ENCODE measurements at places on chromosomes 5 and 9.

DNA sequence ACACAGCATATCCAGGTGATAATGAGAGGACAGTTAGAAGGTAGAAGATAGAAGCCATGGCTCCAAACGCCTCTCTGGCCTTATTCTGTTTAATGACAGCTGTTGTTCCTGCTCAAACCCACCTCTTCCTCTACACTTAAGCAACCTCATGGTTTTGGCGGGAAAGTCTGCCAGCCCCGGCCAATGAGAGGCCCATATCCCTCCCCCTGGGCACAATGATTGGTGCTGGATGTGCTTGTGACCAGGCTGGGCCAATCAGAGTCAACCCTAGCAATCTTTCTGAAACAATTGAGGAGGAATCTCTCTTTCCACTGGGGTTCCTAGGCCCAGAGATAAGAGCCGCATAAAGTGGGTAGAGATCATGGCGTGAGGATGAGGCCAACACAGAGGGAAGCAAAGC is 4.8 kb upstream of the GFI1B start:
- DNase-seq, result no peak

DNA sequence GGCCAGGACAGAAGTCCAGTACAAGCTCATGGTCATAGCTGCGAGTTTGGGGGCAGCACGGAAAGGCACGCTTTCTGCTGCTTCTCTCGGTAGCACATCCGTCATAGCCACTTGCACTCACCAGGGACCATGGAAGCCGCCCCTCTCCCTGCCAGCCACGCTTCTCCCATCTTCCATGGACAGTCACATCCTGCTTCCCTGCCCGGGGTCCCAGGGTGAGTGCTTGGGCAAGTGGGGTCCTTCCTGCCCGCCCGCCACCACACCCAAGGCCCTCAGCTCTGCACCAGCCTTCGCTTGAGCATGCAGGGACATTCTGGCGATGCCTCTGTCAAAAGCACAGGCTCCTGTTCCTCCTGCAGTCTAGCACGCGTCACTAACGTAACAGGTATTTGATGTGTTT is 13.1 kb upstream of the IRX2 start:
- no peak for DNase-seq

GRCh38 chr5:26578002-26578401 is 460.4 kb downstream of the CDH9 start:
- no peak for DNase-seq

DNA sequence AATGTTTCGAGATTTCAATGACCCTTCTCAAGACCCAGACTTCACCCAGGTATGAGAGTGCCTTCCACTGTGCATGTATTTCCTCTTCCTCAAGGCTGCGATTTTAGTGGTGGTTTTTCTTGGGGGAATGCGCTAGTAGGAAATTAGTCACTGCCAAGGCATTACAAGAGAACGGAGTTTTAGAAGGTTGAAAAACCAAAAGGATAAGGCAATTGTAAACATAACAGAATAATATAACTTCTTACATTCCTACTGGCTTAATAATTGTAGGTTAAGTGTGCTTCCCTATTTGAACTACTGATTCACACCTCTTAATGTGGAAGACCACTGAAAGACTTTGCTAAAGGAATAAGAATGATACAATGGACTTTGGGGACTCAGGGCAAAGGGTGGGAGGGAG is 38.9 kb downstream of the ACO1 start:
- peak; percentile 78 for DNase-seq

DNA sequence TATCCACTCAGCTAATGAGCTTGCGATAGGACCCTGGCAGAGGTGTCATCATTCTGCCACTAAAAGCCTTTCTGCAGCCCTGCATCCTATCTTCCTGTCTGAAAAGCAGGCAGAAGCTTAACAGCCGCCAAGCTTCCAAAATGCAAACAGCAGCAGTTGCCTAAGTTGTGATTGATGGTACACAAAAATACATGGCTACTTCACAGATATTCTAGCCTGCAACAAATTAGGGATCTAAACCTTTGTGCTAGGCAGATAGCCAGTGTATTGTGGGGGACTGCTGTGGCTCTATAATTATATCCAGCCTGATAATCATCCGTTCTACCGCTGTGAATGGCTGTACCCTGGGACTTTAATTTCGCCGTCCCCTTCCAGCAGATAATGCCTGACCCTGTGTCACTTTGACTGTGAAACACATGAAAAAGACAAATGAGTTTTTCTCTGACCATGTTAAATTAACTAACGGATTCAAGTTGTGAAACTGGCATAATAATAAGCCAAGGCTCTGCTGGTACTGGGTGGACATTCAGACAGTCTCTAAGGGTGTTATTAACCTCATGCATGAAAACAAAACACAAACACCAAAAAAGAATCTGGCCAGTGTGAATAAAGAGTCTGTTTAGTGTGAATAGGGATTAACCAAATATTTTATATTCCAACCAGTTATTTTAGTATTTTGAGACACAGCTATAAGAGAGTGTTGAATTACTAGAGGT is 45.9 kb downstream of the SEMA6A start:
- DNase-seq, result no peak

- no peak for DNase-seq
Measured at GRCh38 chr9:77896269-77896937, 135.2 kb downstream of the GNAQ start.

DNA sequence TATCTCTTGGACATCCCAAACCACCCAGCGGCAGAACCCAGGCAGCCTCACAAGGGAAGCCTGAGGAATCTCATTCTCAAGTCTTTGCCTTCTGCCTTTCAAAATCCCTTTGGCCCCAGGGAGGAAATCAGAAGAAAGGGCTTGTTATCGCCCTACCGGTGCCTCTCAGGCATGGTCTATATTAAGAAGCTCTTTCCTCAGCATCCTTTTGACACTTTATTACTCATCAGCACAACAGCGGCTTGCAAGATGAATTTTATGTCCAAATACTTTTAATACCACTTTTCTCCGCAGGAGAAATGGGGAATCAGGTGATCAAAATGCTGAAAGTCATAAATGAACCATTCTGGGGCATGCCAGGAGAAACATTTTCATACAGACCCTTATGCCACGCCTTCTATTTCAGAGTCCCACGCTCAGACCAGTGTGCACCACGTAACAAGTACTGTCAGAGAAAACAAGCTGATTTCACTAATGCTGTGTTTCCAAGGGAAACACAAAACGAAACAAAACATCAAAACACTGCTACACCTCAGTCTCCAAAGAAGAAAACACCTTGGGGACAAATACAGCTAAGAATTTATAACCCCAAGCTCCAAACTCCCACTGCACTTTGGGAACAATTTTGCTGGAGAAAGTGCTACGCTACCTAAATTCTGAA is 30.0 kb downstream of the RAPGEF1 start:
- peak; percentile 42 for DNase-seq

DNA sequence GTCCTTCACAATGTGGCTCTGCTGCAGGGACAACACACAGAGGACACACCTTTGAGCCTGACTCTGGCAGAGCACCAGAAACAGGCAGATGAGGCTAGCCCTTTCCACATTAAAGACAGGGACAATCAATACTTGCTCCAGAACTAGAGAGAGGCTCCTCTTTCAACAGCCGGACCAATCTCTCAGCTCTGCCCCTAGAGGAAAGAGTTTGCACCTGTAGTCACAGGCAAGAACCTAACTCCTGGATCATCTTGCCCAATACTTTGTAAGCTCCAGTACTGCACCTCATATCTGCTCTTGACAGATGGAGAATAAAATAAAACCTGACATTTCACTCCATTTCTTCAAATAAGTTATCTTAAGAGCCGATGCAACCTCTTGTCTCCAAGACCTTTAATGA is 52.1 kb downstream of the EPB41L4A start:
- peak; percentile 39 for DNase-seq

DNA sequence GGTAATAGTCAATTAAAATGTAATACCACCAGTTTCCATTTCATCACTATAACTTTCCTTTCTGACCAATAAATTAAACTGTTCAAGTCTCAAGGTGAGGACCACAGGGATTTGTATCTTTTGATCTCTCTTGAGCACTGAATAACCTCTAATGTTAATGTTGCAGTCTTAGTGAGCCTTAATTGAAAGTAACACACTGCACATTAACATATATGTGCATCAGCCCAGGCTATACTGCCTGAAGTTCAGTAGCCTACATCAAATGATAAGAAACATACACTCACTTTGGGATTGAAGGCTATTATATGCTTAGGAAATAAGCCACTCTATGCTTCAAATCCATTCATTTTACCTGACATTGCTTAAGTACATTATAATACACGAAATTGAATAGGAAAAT is 311.0 kb upstream of the DAP start:
- DNase-seq, result no peak

- DNase-seq, result no peak
Measured at GRCh38 chr5:54207566-54207965, 102.8 kb downstream of the ARL15 start.

GRCh38 chr5:61637566-61637965 is 305.5 kb downstream of the ZSWIM6 start:
- DNase-seq, result no peak

DNA sequence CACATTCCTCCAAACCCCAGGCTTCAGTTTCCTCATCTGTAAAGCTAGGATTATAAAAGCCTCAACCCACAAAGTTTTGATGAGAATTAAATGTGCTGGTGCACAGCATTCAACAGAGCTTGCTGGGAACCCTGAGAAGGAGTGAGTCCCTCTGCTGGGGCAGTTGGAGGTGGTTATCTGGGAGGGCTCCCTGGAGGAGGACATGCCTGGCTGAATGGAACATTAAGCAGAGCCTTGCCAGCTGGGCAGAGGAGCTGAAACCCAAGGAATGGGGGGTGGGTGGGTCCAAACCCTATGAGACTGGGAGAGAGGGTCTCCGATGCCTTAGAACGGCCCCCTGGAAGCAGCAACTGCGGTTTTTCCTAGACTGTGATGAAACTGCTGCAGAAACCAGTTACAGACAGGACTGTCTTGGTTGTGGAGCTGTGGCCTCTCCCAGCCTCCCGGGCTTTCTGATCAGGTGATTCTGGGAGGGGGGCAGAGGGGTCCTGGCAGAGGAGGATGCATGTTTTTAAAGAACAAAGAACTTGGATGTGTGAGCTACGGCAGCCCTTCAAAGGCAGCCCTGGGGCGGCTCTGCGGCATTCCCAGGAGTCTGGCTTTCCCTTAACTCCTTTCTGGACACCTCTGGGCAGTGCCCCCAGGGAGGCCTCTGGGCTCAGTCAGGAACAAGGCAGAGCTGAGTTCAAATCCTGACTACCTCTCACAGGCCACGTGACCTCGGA is 20.8 kb downstream of the FIBCD1 start:
- DNase-seq, result no peak

DNA sequence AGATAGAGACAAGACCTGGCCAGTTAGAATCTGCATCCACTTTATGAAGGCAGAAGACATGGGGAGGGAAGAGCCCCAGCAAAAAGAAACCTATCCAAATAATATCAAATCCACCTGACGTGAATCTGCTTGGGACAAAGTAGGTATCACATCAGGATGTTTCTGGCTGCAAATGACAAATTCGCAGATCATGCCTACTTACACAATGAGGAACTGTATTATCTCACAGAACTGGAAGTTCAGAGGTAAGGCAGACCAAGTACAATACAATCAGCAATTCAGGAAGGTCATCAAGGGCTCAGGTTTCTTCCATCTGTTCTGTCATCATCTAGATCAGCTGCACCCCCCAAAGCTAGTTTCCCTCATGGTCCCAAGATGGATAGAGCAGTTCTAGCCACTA is 13.2 kb upstream of the NR4A3 start:
- DNase-seq, result no peak

DNA sequence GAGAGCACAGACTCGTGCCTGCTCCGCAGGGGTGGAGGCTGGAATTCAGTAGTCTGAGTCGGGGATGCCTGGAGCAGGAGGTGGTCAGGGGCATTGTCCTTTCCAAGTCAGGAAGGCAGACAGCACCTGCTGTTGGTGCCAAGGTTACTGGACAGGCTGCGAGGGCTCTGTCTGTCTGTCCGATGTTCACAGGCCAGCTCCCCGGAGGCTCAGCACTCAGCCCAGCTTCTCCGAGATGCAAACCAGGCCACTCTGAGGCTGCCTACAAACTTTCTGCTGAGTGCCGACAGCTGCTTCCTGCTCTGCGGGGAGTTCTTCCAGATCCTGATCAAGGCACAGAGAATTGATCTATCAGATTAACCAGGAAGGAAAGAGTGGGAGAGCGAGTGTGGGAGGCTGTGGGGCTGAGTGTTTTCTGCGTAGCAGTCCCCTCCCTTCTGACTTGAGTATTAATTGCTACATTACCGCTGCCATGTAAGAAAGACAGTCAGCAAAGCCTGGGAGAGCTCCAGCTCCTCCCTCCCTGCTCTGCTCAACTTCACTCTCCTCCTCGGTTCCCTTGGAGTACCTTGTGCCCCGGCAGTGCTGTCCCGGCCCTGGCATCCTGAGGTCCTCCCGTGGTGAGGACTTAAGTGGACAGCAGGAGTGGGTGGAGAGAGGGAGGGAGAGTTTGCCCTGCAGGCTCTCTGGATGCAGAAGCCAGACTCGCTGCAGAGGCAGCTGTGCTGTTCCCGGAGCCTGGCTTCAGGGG is 36.0 kb downstream of the KCNMB1 start:
- DNase-seq, result no peak

- DNase-seq, result no peak
Measured at GRCh38 chr5:172832383-172833315, 1.4 kb upstream of the ERGIC1 start.

DNA sequence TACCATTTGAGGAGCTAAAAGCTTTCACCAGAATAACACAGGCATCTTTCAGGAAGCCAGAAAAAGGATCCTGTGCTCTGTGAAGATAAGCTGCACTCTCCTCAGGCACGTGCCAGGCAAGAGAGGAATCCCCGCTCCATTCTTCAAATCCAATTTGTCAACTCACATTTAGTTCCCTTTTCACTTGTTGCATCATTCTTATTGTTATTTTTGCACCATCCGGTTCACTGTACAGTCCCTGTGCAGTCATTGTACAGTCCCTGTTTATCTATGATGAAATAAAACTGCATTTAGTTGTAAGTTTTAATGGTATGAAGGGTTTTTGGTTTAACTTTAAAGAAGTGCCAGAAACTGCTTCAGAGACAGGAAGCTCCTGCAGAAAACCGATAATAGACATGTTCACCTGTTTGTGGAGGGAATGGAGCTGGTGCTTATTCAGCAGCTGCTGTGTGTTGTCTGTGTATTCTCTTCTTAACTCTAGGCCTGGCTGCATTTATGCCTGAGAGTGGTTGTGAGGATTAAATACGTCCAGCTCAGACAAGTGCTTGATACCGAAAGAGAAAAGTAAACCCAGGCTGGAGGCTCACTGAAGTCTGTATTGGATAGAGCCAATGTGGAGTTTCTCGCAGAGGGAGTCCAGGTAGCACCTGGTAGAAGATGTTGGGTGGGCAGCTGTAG is 22.4 kb downstream of the IFNW1 start:
- DNase-seq, result no peak

Measured in bronchial epithelial cell (primary cell).